CD4-positive, alpha-beta T cell treated with Interleukin-17A for 4 hours (primary cell): ENCODE measurements at places on chromosomes 5 and 9.
A peak's percentile ranks its signal among the peaks of the same experiment; 100 is the strongest.

GRCh38 chr5:151048526-151048925 lies 28.1 kb downstream of the GPX3 start:
- no peak for DNase-seq

DNA sequence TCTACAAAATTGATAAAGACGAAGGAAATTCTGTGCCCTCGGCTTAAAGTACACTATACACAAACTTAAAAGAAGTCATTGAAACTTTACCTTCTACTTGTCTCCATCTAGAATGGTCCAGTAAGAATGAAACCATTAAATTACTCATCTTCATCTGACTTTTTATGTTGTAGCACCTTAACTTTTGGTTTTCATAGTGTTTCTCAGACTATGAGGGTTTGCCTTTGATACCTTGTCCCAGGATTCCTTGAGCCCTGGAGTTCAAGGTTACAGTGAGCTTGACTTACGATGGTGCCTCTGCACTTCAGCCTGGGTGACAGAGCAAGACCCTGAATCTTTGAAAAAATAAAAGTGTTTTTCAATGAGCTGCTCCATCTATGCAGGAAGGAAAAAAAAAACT lies 132.2 kb downstream of the CDC42SE2 start:
- no peak for DNase-seq

DNA sequence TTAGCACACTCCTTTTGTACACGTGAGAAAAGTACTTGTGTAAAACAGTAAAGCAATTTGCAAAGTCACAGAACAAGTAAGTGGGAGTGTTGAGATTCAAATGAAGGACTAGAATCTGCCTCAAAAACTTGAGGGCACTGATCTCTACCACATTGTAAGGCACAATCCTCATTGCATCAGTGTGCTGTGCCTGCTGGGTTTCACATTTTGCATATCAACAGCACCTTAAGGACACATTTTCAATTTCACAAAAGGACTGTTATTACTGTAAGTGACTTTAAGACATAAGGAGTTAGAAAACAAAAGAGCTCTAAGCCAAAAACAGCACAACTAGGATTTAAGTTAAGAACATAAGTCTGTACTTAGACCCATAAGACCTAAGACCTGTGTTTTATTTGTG lies 44.7 kb upstream of the HK3 start:
- DNase-seq = no peak

- DNase-seq = no peak
Measured at GRCh38 chr9:29769019-29769418, 2195.7 kb upstream of the C9orf72 start.

DNA sequence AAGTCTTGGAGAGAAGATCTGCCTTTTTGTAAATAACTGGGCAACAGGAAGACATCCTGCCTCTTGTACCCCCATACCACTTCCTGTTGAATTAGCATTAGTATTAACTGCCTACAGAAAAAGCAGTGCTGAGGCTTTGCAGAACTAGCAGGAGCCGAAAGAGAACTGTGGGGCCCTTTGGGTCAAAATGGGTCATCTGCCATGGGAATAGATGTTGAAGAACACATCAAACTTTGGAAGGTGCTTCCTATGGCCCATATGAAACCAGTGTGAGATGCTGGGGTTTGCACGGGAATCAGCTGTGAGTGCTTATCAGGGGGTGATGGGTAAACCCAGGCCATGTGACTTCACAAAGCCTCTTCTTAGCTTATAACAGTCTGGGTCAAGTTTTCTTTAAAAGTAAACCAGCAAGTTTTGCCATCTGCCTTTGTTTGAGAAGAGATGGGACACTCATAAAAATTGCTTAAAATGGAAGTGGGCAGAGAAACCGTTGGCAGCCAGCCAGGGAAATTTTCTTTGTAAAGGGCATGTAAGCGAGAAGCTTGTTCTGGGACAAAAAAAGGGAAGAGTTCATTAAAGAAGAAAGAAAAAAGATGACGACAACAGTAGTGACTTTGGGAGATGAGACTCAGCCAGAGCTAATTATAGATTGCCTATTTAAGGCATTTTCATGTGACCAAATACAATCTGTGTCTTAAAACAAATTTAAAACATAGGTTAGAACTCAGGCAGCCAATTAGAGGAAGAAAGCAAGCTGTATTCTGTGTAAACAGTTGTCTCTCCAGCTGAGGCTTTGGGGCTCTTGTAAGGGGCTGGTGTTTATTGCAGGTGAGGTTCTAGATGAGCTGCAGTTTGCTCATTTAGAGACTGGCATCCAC lies 4.4 kb downstream of the SLC25A25 start:
- peak; percentile 68 for DNase-seq

DNA sequence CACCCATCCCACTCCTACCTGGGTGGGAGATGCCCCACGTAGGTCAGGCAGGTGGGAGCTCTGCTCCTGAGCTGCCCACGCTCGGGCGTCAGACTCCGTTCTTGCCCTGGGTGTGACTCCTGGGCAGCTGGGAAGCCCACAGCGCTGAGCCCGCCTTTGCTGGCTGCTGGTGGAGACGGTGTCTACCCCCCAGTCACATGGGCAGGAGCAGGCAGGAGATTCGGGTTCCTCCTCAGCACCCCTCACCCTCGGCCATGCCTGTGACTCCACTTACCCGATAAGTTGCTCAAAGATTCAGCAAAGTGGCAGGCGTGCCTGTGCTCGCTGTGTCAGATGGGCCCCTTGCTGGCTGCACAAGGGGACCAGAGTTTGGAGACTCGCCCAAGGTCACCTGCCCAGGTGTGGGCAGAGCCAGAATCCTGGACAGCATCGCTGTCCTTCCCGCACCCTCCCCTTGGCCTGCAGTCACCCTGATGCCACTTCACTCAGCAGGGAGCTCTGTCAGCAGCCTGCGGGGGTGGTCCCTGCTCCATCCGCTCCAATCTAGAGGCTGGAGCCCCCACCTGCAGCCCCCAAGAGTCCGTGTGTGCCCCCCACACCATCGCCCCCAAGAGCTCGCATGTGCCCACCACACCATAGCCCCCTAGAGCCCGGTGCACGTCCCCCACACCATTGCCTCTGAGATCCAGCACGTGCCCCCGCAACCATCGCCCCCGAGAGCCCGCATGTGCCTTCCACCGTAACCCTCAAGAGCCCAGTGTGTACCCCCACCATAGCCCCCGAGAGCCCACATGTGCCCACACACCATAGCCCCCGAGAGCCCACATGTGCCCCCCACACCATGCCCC lies 4.2 kb downstream of the LCN1 start:
- DNase-seq = no peak

DNA sequence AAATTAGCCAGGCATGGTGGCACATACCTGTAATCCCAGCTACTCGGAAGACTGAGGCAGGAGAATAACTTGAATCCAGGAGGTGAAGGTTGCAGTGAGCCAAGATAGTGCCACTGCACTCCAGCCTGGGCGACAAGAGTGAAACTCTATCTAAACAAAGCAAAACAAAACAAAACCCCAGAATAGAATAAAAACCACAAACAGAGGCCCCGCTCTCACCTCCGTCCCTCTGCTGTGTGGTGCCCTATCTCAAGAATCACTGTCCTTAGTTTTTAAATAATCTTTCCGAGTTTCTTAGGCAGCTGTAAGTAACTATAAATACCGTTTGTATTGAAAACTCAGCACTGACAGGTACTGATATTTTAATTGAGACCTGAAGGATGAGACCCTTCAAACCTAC lies 42.7 kb upstream of the IER5L start:
- DNase-seq = no peak

- DNase-seq = no peak
Measured at GRCh38 chr9:15248081-15248480, 58.9 kb downstream of the TTC39B start.
